ENCODE measurements at places on chromosomes 1 and 21. TPM values are rescaled to one million over a fixed set of nuclear protein-coding genes. Genes with fewer than 3 reads are reported as not detected.

DNA sequence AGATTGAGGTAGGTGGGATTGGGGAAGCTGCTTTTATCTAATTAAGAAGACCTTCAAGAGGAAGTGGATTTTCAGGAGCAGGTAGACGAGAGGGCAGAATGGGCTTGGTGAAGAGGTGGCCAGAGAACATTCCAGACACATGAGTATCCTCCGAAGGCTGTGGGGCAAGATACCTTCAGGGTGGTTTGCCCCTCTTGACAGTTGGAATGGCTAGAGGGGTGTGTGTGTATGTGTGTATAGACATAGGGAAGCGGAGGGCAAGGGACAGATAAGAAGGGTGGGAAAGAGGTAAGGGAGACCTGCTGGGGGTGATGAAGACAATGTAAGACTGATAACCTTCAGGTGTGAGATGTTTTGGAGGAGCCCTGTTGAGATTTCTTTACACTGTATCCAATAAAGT is 46.8 kb upstream of the TSPAN2 start:
- no peak for DNase-seq

DNA sequence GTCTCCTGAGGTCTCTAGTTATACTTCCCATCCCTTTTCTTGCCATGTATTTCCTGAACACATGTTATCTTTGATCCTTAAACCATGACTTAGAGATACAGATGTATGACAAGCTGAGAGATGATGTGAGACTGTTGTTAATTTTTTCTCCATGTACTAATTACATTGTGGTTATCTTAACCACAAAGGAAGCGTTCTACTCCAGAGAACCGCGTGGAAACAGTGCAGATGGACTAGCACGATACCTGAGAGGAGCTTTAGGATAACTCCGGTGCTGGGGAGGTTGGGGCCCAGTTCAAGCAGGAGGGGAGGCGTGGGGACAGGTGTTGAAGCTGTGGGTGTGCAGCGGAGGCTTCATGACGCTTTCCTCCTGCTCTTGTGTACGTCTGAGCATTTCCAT is 17.5 kb downstream of the PDE9A start:
- no peak for DNase-seq

DNA sequence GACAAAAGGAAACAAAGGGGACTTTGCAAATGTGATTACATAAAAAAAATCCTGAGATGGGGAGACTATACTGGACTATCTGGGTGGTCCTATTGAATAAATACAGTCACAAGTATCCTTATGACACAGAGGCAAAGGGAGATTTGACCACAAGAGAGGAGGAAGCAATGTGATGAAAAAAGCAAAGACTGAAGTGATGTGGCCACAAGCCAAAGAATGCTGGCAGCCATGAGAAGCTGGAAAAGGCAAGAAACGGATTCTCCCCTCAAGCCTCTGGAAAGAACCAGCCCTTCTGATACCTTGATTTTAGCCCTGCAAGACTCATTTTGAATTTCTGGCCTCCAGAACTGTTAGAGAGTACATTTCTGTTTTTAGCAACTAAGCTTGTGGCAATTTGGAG is 36.4 kb downstream of the OLFML2B start:
- DNase-seq = no peak

GLUL gene
- polyA plus RNA-seq = 442 TPM

DNA sequence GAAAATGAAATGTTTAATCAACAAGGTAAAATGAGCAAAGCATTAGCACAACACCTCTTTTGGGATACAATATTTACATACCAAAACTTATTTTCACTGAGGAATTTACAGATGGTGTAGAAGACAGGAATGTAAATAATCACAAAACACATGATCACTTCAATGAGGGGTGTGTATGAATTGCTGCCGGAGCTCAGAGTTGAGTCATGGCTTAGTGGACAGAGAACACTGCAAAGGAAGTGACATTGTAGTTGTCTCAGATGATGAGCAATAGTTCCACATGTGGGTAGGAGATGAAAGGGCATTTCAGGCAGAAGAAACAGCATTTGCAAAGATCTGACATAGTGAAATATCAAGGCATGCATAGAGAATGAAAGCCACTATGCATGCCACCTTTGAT is 5.6 kb upstream of the KPRP start:
- no peak for DNase-seq

Data from right lung (tissue), 10 donors.